ENCODE measurements at places on chromosomes 2 and 18.

DNA sequence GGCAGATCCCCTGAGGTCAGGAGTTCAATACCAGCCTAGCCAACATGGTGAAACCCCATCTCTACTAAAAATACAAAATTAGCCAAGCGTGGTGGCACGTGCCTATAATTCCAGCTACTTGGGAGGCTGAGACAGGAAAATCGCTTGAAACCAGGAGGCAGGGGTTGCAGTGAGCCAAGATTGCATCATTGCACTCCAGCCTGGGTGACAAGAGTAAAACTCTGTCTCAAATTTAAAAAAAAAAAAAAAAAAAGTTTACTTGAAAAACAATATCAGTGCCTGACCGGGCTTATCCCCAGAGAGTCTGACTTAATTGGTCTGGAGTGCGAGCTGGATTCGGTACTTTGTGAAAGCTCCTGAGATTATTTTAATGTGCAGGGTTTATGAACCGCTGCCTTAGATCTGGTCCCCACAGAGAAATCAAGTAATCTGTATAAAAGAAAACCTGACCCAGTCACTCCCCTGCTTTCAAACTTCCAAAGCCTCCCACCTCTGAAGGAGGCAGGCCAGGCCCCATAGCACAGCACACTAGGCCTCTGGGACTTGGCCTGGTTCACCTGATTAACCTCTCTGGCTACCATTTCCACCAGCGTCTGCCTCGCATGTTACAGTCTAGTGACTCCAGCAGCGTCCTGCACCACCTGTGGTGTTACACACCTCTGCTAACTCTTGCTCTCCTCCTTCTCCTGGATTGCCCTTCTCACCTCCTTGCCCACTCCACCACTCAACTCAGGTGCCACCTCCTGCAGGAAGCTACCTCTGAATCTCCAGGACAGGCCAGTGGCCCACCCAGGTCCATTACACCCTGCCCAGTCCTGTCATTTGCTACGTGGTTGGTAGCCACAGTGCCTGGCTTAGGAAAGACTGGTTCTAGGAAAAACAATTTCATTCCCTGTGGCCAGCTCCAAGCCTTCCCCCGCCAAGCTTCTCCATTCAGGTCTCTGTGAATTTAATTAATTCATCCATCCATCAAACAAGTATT lies 114.3 kb upstream of the PPP1CB start:
- DNase-seq, result no peak

GRCh38 chr2:223054193-223054781 lies 2.3 kb downstream of the KCNE4 start:
- DNase-seq, result no peak

DNA sequence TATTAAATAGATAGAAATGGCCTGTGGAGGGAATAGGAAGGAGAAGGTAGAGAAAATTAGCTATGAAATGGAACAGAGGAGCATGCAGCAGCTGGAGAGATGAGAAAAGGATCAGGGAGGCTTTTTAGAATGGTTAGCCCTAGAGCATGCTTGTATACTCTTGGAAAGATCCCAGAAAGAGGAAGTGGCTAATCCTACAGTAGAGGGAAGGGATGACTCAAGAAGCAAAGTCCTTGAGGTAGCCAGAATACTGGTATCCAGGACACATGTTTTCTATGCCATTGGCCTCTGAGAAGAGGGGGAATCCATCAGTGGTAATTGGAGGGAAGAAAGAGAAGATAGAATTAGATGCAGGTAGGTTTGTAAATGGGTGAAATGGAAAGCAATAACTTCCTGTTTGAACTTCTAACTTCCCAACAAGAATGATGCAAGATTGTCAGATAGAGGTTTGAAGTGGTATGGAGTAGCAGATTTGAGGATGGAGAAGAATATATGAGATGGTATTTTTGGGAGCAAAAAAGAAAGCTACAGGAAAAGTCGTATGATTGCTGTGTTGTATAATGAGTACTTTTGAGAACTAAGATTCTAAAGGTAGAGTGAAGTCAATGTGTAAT lies 17.1 kb upstream of the OSBPL6 start:
- peak; percentile 78 for DNase-seq

GRCh38 chr2:174577967-174578589 lies 19.5 kb downstream of the WIPF1 start:
- peak; percentile 86 for DNase-seq

- DNase-seq, result no peak
Measured at GRCh38 chr2:178193496-178193822, 853 bp upstream of the OSBPL6 start.

- DNase-seq, result no peak
Measured at GRCh38 chr2:213167271-213167930, 16.0 kb upstream of the IKZF2 start.

- DNase-seq, result no peak
Measured at GRCh38 chr2:61750624-61751023, 103.2 kb downstream of the FAM161A start.

GRCh38 chr2:23434721-23435121 lies 49.7 kb downstream of the KLHL29 start:
- no peak for DNase-seq

GRCh38 chr2:157898591-157898996 lies 22.5 kb upstream of the ACVR1 start:
- DNase-seq, result no peak

- no peak for DNase-seq
Measured at GRCh38 chr2:169979025-169979424, 151.8 kb downstream of the UBR3 start.

DNA sequence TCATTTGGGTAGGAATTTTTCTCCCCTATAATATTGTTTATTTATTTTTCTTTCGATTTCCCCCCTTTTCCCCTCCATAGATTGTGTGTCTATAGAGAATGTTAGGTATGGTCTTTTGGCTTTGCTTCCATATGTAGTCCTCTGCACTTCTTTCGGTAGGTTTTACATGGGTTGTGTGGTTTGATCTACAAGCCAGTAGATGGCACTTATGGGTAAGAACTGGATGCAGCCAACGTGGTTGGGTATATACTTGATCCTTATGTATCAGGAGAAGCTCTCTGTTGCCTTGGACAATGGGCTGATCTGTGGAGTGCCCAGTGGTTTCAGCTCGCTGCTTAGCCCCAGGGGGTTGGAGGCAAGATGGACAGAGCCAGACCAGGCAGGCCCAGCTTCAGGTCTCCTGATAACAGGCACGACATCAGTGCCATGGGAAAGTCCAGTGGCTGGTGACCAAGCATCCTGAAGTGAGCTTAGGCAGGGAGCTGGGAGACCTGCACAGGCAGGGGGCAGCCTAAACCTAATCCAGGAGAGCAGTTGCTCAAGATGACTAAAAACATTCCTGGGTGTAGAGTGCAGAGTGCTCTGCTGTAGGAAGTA lies 488.3 kb downstream of the CCDC85A start:
- no peak for DNase-seq

- DNase-seq, result no peak
Measured at GRCh38 chr2:134244086-134244485, 9.8 kb upstream of the MGAT5 start.

- no peak for DNase-seq
Measured at GRCh38 chr2:125445495-125445894, 1210.5 kb upstream of the GYPC start.

GRCh38 chr2:97870396-97870843 lies 125.3 kb downstream of the TMEM131 start:
- peak; percentile 89 for DNase-seq

- DNase-seq, result no peak
Measured at GRCh38 chr2:232419245-232420072, 12.8 kb downstream of the ALPG start.

GRCh38 chr2:181289698-181290097 lies 167.5 kb upstream of the ITGA4 start:
- no peak for DNase-seq

DNA sequence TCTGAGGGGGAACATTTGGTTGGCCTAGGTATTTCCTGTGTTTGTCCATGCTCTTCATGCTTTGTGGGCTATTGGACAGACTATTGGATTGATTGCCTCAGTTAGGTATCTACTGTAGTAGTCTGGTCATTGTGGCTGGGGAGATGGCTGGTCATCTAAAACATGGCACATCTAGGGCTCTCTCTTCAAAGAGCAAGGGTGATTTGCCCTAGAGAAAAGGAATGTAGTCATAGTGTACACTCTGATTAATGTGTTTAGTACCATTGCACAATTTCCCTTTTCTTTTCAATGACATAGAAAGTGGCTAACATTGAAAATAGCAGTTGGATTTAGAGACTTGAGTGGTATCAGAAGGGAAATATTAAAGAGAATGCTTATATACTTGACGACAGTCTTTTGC lies 114.3 kb downstream of the LCLAT1 start:
- peak; percentile 20 for DNase-seq

DNA sequence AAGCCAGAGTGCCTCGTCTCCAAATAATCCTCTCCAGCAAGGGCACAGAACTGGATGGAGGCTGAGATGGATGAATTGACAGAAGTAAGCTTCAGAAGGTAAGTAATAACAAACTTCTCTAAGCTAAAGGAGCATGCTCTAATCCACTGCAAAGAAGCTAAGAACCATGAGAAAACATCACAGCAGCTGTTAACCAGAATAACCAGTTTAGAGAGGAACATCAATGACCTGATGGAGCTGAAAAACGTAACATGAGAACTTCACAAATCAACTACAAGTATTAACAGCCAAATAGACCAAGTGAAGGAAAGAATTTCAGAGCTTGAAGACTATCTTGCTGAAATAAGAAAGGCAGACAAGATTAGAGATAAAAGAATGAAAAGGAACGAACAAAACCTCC lies 32.3 kb downstream of the WDPCP start:
- DNase-seq, result no peak

GRCh38 chr2:114389021-114389420 lies 53.4 kb upstream of the DPP10 start:
- no peak for DNase-seq

DNA sequence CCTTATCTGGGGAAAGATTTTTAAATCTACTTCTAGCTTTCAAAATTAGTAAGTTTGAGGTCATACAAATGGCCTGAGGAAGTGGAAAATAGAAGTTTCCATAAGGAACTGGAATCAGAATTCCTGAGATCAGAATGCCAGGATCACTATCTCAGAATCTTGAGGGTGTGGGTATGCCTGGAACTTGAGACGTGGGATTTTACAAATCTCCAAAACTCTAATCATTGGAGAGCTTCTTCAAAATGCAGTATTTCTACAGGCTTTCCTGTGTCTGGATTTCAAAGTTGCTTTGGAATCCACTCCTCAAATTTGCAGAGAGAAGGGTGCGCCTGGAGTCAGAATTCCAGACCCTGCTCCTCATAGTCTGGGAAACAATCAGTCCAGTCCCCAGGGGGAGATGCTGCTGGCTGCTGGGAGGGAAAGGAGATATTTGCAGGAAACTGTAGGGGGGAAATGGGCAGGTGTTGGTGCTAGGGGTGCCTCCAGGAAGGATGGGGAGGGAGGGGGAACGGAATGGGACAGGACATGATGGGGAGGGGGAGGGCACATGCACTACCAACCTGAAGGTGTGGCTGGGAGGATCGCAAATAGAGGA lies 31.0 kb upstream of the CATIP start:
- no peak for DNase-seq

DNA sequence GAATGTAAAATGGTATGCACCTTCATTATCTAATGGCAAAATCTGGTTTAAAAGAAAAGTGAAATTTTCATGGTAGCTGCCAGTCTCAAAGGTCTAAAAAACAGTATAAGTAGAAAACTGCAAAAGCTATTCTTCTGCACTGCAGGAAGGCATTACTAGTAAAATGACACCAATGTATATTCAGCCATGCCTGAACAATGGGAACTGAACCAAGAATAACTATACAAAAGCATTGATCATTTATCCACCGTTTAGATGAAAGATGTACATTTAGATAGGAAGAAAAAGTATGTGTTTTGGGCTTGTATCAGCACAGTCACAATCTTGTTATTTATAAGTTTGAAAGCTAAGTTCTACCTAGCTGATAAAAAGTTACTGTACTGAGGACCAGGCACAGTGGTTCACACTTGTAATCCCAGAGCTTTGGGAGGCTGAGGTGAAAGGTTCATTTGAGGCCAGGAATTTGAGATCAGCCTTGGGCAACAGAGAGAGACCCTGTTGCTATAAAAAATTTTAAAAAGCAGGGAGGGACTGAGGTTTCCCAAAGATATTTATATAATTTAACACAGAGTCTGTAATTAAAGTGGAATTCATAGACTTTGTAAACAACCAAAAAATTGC lies 163.1 kb upstream of the WDSUB1 start:
- DNase-seq, result no peak

DNA sequence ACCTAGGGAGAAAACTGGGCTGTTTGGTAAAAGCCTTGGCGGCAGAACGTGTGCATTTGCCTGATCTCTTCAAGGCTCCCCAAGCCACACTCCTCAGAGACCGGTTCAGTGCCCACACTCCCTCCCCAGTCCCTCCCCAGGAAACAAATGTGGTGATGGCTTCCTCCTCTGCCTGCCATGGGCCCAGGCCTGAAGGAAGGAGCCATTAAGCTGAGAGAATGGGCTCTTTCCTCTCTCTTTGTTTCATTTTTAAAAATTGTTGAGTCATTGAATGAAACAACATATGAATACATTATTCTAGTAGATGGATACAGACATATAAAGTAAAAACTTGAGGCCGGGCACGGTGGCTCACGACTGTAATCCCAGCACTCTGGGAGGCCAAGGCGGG lies 50.6 kb upstream of the YWHAQ start:
- DNase-seq, result peak; percentile 74

GRCh38 chr2:61770298-61770697 lies 83.6 kb downstream of the FAM161A start:
- no peak for DNase-seq

DNA sequence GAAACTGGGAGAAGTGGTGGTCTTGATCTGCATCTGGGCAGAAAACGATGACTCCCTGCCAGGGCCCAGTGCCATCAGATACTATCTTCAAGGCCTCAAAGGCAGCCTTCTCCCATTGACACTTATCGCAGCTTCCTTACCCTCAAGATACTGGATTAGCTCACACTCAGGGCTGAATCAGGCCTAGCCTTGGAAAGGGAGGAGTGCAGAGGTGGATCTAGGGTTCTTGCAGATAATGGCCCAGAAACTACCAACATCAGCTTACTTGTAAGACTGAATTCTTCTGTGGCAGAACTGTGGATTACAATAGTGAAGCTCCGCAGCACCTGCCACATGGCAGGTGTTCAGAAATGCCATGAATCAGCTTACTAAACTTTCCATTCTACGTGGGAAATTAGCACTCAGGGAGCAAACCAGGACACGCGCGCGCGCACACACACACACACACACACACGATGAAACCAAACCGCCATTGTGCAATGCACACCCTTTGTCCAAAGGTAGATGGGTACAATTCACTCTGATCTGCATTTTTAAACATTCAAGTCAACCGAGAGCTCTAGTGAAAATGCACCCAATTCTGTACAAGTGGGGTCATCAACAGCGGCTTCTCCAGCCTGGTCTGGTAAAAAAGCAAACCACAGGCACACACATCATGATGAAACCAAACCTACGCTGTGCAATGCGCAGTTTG lies 26.3 kb upstream of the TMEM182 start:
- no peak for DNase-seq

DNA sequence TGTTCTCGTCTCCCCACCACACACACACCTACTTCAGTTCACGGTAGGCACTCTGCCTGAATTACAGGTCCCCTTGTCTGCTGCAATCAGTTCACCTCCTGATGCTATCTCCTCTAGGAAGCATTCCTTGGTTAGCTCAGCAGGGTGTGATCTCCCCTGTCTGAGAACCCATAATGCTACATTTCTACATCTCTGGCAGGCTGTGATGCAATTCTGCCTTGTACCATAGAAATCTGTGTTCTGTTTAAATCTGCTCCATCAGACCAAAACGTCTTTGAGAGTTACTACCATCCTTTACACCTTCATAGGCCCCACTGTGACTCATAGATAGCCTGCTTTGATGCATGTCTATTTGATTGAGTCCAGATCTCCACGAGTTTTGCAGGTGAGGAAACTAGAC lies 103.9 kb downstream of the TTC32 start:
- DNase-seq, result no peak
